ENCODE measurements at places on chromosomes 1 and 21. TPM values are rescaled to one million over a fixed set of nuclear protein-coding genes. Genes with fewer than 3 reads are reported as not detected.

MCOLN2 gene
- not detected for total RNA-seq

LYSMD1 gene
- 0.85 TPM for total RNA-seq

LDLRAD1 gene
- not detected for total RNA-seq

LCE2B gene
- total RNA-seq = not detected

FGR gene
- total RNA-seq = 10.4 TPM

ILDR2 gene
- total RNA-seq = not detected

TNFRSF4 gene
- total RNA-seq = 4.8 TPM

RBM15 gene
- 13.6 TPM for total RNA-seq

LCE1D gene
- total RNA-seq = not detected

ZYG11A gene
- not detected for total RNA-seq

RNU1-3 gene
- under 0.01 TPM for total RNA-seq

DNA sequence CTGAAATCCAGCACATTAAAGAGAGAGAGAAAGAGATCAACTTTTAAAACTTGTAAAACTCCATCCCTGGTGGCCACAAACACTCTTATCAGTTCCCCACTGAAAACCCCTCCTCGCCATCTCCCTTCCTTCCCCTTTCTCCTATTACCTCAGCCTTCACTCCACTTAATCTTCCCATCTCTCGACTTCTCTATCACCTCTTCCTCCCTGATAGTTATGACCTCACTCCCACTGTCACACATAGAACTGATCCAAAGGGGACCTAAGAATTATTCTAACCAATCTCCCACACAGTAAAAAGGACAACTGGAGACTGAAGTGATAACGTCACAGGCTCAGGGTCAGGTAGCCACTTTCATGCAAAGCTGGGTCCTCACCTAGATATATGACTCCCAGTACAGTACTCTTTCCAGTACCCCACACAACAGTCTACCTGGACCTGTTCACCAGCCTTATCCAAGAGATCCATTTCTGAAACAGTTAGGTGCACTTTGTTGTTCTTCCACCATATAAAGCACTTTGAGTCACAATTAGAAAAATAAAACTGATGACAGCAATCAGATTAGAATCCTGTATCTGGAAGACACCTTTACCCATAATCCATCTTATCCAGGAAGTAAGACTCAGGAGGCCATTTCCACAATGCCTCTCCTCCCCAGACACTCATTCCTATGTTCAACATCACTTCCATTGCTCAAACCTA is 324.8 kb downstream of the SMYD3 start:
- no peak for DNase-seq
- no peak overlapping the region for H3K27ac ChIP-seq

DNA sequence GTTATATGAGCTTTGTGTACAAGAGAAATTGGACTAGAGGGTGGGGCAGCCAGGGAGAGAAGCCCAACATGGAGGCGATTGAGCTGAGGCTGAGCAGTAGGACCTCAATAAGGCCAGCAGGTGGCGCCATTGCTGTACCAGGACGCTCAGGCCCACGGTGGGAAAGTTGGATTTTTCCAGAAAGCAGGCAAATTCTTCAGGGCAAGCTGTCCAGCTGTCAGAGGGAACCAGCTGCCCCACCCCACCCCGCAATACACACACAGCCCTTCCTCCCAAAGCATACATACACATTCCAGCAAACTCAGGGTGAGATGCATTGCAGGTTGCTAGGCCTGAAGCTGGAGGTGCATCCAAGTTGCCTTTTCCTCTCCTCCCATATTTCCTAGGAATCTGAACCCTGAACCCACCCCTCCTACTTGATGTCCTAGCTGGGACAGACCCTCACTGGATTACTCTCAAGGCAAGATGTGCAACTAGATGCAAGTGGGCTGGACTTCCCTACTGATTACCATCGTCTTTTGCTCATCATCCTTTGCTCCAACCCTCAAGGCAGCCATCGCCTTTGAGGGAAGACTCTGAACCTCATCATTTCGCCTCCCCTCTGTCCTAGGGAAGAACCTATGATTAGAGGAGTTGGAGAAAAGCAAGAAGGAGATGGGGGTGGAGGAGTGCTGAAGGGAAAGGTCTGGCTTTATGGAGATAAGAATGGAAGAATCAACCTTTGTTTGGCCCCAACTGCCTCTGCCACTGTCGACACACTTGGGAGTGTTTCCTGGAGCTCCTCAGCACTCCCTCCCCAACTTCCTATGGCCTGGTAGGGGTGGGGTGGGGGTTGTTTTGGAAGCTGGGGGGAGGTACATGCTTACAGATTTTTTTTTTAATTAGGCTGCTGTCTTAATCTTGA is 25.5 kb downstream of the CD34 start:
- DNase-seq = peak; percentile 92
- no peak overlapping the region for H3K4me3 ChIP-seq
- H3K27me3 ChIP-seq = no peaks in the 10 kb centered on the region
- no peaks in the 10 kb centered on the region for H3K36me3 ChIP-seq

- DNase-seq = no peak
- no peak overlapping the region for H3K27ac ChIP-seq
- H3K27me3 ChIP-seq = no peaks in the 10 kb centered on the region
- no peak overlapping the region for H3K4me3 ChIP-seq
Observed at GRCh38 chr1:40392221-40392620, 18.7 kb downstream of the SMAP2 start.

DNA sequence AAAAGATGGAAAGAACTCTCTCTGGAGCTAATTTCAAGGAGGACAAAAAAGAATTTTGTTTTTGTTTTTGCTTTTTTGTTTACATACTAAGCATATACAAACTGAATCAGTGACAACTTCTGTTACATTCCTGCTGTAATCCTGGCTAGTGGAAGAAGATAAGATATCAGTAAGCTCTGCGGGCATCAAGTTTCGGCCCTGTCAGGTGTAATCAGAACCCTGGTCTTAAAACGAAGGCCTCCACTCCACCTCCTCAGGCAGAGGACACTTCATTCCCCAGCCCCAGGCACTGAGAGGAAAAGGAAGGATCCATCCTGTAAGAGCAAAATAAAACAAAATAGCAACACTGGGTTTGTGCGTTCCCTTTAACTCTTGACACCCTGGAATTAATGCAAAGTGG is 88.9 kb upstream of the ARHGAP29 start:
- H3K27me3 ChIP-seq = no peaks in the 10 kb centered on the region
- DNase-seq = no peak
- no peak overlapping the region for H3K4me3 ChIP-seq
- peak overlapping the region; percentile 59 for H3K27ac ChIP-seq
- H3K36me3 ChIP-seq = no peaks in the 10 kb centered on the region

DNA sequence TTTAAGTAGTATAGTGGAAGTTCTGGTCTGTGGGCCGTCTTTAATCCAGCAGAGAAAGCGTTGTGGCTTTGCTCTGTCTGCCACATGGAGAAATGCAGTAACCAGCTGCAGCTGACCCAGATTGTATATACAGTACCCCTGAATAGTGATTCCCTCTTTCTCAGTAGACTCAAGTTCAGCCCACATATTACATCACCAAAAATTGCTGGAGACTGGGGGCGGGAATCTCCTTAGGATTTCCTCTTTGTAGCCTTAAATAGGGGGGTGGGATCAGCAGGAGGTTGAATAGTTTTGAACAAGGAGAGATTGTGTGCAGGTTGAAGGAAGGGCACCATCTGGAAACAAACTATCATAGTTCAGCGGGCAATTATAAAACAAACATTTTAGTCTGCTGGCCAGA is at the start of gene ANGPTL1:
ANGPTL1 (minus strand) TSS at position 134 of the 400 bp plus-strand sequence. CDS start 5,301 bp downstream, outside the sequence.
- H3K4me3 ChIP-seq = peak within 1 kb of the TSS; percentile 60
- no peaks in the 10 kb centered on the region for H3K4me1 ChIP-seq
- H3K36me3 ChIP-seq = no peaks in the 10 kb centered on the region
- peak within 1 kb of the TSS; percentile 7 for H3K27ac ChIP-seq
- H3K27me3 ChIP-seq = no peaks in the 10 kb centered on the region

DNA sequence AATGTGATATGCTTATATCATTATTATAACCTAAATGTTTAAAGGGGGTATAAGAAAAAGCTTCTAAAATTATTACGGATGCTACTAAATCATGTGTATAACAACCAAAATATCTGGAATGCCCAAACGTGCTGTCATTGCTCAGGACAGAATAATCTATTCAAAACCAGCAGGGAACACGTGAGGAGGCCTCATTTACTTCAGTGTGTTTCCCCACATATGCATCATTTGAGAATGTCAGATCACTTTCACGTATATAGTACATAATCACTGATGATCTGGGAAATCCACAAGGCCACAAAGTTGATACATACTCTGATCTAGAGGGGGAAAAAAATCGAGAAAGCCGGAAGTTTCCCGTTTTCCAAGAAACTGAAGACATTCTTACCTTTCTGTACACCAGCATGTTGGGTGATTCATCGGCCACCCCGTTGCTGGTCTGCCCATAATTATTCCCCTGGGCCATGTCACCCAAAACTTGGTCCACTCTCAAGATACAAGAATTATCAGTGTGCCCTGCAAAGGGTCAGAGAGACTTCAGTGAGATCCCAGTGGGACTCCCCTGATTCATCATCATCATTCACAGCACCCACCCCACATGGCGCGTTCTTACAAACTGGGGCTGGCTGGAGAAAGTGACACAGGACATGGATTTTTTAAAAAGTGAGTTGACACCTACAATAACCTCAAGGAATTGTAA is 1.5 kb downstream of the RGS7 start:
- no peaks in the 10 kb centered on the region for H3K27me3 ChIP-seq
- no peak for DNase-seq
- H3K4me1 ChIP-seq = no peaks in the 10 kb centered on the region
- no peaks in the 10 kb centered on the region for H3K36me3 ChIP-seq
- H3K27ac ChIP-seq = no peak overlapping the region

GRCh38 chr1:32336963-32337675 is 1.1 kb upstream of the MARCKSL1 start:
- H3K4me1 ChIP-seq = peaks cover 10% of the 10 kb centered on the region
- peaks cover 6% of the 10 kb centered on the region for H3K36me3 ChIP-seq
- H3K27me3 ChIP-seq = no peaks in the 10 kb centered on the region
- H3K27ac ChIP-seq = no peak overlapping the region

- no peaks in the 10 kb centered on the region for H3K27me3 ChIP-seq
- H3K27ac ChIP-seq = peak overlapping the region; percentile 99
- H3K4me1 ChIP-seq = peaks cover 42% of the 10 kb centered on the region
- peaks cover 4% of the 10 kb centered on the region for H3K36me3 ChIP-seq
- H3K4me3 ChIP-seq = no peak overlapping the region
Observed at GRCh38 chr1:10629816-10630571, 155.2 kb downstream of the PEX14 start.

- no peak overlapping the region for H3K4me3 ChIP-seq
- H3K27ac ChIP-seq = no peak overlapping the region
- H3K36me3 ChIP-seq = no peaks in the 10 kb centered on the region
- peaks cover 3% of the 10 kb centered on the region for H3K4me1 ChIP-seq
- H3K27me3 ChIP-seq = no peaks in the 10 kb centered on the region
- DNase-seq = no peak
Observed at GRCh38 chr1:160911441-160911840, 26.5 kb upstream of the ITLN1 start.

DNA sequence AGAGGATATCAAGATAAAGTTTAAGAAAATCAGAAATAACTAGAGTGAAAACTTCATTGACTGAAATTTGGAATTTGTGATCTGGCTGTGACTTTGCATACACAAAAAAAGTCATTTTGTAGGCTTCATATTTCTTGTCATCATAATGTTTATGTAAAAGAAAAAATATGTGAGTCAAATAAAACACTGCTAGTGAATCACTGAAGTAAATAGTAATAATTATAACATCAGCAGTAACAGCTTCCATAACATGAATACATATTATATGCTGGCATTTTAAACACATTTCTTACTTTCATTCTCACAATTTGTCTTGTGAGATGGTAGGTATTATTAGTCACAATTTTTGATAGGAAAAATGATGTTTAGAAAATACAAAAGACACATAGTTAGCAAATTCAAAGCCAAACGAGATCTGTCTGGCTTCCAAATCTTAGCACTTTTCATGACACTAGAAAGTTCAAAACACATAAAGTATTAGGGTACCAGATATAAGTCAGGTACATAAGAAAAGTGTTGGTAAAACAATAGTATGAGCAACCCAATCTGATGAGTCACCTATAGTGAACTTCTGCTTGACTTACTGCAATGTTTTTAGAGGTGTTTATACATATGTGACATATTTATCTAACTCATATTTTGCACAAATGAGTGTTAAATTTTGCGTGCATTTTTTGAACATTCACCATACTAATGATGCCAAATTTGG is 241.0 kb upstream of the SNX7 start:
- no peak for DNase-seq
- H3K27ac ChIP-seq = no peak overlapping the region
- H3K4me3 ChIP-seq = no peak overlapping the region
- no peaks in the 10 kb centered on the region for H3K4me1 ChIP-seq

Data from ascending aorta (tissue), 2 donors.